ENCODE measurements at places on chromosomes 11 and 22.

- DNase-seq, result no peak
Observed at GRCh38 chr11:105033343-105033742, 1.6 kb downstream of the CASP1 start.

DNA sequence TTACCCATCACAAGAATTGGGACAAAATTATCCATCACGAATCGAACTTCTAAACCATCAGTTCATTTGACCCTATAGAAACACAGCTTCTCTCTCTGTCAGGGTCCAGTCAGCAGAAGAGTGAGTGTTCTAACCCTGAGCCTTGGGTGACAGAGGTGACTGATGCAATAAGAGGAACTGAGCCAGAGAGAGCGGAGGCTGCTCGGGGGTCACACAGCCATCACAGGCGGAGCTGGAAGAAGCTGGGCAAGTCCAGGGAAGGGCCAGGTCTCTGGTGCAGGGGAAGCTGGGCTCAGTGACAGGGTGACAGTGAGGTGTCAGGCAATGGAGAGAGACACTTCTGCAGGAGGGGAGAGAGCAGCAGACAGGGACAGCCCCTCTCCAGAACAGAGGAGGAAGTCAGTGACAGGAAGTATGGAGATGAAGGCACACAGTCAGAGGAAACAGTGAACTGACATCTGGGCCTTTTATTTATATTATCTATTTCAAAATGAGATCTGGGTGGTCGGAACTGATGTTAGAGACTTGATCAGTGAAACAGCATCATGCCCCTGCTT is 184.0 kb upstream of the TBCEL start:
- no peak for DNase-seq

DNA sequence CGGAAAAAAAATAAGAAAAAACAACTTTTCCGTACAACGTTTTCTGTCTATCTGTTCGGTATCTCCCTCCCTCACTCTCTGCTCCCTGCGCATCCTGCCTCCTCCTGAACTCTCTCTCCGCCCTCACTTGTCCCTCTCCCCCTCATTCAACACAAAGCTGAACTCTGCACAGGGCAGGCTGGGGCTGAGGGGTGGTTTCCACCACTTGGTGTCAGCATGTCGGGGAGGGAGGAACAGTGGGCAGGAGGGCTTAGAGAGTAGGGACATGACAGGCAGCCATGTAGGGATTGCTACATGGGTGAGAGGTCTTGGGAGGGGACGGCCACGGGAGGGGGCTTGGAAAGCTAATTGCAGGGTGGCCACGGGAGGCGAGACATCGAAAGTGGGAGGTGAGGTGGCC is 17.6 kb downstream of the SLC22A12 start:
- DNase-seq, result no peak

GRCh38 chr22:45948081-45948648 is 28.8 kb downstream of the WNT7B start:
- no peak for DNase-seq

DNA sequence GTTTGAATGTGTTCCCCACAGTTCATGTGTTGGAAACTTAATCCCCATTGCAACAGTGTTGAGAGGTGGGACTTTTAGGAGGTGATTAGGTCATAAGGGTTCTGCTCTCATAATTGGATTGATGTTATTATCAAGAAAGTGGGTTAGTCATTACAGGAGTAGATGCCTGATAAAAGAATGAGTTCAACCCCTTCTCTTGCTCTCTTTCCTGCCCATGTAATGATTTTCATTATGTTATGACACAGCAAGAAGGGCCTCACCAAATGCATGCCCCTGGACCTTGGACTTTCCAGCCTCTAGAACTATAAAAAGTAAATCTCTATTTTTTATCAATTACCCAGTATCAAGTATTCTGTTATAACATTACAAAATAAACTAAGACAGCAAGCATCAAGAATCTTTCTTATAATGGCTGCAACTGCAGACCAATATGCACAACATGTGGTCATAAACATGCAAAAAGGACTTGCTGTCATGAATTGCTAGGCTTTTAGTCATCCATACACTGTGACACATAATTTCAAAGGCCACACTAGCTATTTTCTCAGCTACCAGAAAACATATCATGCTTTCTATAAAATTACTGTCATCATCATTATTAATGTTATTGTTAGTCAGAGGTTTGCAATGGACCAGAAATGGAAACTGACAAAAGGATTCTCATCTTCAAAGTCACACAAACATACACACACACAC is 99.9 kb upstream of the GUCY1A2 start:
- DNase-seq, result no peak

- no peak for DNase-seq
Observed at GRCh38 chr11:78332174-78332866, 85.3 kb downstream of the GAB2 start.

- no peak for DNase-seq
Observed at GRCh38 chr11:117851852-117852251, 24.6 kb downstream of the FXYD6 start.

DNA sequence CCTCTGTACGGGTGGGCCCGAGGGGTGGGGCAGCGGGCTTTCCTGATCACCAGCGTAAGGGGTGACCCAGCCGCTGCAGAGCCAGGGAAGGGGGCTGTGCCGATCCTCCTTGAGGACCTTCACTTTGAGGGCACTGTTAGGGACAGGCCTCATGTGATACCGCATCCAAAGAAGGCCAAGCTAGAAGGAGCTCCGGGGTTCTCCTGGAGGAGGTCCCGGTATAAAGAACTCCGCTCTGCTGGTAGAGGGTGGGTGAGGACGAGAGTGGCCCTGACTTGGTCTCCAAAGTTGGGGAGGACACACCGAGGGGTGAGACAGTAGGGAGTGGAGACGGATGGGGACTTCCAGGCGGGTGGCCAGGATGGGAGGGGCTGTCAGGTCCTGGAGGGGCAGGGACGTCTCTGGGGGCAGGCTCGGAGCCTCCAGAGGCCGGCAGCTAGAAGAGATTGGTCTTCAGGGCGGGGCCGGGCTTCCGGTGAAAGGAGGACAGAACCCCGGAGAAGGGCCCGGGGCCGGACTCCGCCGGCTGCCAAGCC is 4.6 kb downstream of the PHOX2A start:
- DNase-seq, result peak; percentile 59

- no peak for DNase-seq
Observed at GRCh38 chr11:124896821-124897391, 759 bp downstream of the ROBO4 start.

Measured in activated CD8-positive, alpha-beta memory T cell treated with anti-CD3 and anti-CD28 coated beads, Interleukin-2, amount 50 U/mL, for 48 hours (primary cell).